ENCODE measurements at places on chromosomes 6 and 20.
A peak's percentile ranks its signal among the peaks of the same experiment; 100 is the strongest.

DNA sequence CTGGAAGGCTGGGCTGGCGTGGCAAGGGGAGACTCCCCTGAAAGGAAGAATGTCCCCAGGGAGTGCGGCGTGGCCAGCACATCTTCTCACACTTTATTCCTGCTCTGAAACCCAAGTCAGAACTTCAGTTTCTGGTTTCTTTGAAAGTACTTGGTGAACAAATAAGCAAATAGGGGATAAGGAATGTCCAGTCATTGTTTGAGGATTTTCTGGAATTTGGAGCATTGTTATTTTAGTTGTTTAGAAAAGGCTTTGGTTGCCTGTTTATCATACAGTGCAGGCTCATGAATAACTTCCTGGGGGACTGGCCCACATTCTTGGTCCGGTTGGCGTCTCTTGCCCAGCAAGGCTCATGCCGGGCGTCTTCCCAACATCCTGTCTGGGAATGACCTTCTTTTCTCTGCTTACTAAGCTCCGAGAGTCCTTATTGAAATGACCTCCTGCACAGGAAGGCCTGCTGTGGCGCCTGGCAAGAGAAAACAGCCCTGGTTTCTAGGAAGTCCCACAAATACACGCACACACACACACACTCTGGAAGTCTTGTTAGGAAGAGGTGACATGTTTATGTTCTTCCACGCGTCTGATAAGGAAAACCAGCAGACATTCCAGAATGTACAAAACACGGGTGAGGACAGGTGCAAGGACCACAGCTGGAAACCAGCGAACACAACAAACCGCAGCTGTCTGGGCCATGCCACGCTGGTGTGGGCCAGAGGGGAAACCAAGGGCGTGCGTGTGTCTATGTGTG lies 71.9 kb downstream of the TMEM170B start:
- no peak for DNase-seq

DNA sequence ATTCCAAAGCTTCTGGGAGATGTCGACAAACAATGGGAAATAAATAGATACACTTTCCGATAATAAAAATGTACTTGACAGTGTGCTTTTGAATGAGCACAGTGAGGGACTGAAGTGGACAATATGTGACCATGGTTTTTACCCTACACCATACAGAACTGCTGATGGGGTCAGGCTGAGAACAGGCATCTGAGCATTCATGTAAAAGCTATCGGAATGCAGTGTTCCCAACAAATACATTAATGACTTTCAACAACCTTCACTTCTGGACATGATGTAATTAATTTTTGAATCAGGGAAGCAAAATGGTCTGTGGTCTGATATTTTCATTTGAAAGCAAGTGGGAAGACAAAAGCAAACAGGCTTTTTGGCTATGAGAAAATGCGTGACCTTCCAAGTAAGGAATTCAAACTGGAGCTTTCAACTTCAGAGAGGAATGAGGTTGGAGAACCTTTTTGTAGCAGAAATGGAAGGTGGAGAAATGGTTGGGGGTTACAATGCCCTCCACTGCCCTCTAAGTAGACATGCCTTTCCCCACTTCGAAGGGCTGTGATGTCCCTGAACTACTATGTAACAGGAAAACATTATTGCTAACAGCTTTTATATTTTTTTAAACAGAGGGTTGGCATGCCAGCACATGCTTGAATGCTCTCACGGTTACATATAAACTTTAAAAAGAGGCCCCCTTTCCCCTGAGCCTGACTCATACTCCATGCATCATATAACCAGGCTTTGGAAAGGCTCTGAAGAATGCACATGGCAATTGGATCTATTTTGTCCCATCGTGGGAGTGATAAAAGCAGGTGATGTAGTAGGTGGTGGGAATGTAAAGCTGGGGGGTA lies 203.5 kb upstream of the CITED2 start:
- DNase-seq: no peak

GRCh38 chr20:8121666-8122065 lies 10.4 kb upstream of the PLCB1 start:
- DNase-seq: no peak

GRCh38 chr6:4914420-4915159 lies 89.2 kb downstream of the RPP40 start:
- DNase-seq: no peak

- DNase-seq: peak; percentile 49
Observed at GRCh38 chr6:148972481-148972880, 225.7 kb downstream of the UST start.
